CD4-positive, alpha-beta T cell treated with Interleukin-1 beta for 1 hour (primary cell): ENCODE measurements at places on chromosomes 3 and 15.

- DNase-seq = no peak
Measured at GRCh38 chr3:188152660-188153436, 1.1 kb upstream of the LPP start.

GRCh38 chr3:86578071-86578470, 412.9 kb downstream of the VGLL3 start:
- DNase-seq = no peak

DNA sequence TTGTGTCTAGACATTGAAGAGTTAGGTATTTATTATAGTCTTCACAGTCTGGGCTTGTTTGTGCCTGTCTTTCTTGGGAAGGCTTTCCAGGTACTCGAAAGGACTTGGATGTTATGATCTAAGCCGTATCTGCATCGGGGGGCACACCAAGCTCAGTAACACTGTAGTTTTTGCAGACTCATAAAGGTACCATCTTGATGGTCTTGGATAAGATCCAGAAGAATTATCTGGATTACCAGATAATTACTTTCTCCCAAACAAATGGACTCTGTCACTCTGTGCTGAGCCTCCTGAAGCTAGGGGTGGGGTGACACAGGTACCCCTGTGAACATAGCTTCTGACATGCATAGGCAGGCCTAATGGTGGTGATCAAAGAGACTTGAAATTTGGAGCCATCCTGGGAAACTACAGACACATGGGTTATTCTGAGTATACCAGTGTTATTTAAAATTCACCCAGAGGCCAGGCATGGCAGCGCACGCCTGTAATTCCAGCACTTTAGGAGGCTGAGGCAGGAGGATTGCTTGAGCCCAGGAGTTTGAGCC, 238.6 kb upstream of the TPM1 start:
- DNase-seq = no peak

DNA sequence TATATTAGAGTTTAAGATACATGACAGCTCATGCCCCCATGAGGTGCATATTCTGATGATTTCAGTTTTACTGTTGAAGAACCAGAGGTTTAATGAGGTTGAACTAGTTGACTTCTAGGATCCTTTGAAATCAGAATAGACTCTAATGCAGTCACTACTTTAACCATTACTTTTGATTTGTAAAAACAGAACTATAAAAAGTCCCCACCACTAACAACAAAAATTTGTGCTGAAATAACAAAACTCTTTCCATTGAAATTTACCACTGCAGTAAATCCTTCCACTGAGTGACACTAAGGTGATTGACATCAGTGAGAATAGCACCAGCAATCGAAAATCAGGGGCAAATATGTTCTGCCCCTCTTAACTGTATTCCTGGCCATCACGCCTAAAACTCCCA, 214.1 kb downstream of the SHQ1 start:
- no peak for DNase-seq

- DNase-seq = no peak
Measured at GRCh38 chr15:84869510-84869909, 15.0 kb upstream of the SLC28A1 start.

GRCh38 chr3:33132019-33132360, 18.2 kb downstream of the CRTAP start:
- DNase-seq = no peak

- DNase-seq = no peak
Measured at GRCh38 chr3:5297895-5298294, 110.4 kb downstream of the EDEM1 start.

GRCh38 chr3:70977712-70978111, 605.8 kb downstream of the FOXP1 start:
- no peak for DNase-seq

- DNase-seq = no peak
Measured at GRCh38 chr15:58139276-58139988, 1.3 kb downstream of the AQP9 start.

DNA sequence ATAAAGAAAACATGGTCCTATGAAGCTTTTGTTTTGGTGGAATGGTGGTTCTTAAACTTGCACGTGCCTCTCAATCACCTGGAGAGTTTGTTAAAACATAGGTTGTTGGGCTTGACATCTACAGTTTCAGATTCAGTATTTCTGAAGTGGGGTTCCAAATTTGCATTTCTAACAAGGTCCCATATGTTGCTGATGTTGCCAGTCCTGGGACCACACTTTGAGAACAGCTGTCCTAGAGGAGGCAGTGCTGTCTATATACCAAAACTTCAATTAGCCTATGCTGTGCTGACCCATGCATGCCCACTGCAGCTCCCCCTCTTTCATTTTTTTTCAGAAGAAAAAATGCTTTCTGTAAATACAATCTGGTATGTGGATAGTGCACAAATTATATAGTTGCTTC, 31.3 kb downstream of the ALCAM start:
- DNase-seq = no peak

GRCh38 chr3:141249041-141249440, 17.4 kb downstream of the PXYLP1 start:
- no peak for DNase-seq

DNA sequence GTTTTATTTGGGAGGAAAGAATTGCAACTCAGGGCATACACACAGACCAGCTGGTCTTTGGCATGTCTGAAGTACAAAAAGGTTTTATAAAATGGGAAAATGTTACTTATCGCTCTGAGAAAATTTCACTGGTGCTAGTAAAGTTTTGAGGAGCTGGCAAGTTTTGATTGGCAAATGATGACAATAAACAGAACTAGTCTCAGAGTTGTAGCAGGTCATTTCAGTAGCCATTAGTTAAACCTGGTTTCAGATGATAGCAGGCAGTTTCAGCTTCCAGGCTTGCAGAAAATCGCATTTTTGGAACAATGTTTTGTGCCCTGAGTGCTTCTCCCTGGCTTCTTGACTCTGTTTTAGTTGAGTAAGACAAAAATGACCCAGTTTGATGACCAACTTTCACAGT, 10.7 kb downstream of the B2M start:
- DNase-seq = no peak

GRCh38 chr15:31477301-31477700, 150.7 kb downstream of the KLF13 start:
- DNase-seq = no peak

DNA sequence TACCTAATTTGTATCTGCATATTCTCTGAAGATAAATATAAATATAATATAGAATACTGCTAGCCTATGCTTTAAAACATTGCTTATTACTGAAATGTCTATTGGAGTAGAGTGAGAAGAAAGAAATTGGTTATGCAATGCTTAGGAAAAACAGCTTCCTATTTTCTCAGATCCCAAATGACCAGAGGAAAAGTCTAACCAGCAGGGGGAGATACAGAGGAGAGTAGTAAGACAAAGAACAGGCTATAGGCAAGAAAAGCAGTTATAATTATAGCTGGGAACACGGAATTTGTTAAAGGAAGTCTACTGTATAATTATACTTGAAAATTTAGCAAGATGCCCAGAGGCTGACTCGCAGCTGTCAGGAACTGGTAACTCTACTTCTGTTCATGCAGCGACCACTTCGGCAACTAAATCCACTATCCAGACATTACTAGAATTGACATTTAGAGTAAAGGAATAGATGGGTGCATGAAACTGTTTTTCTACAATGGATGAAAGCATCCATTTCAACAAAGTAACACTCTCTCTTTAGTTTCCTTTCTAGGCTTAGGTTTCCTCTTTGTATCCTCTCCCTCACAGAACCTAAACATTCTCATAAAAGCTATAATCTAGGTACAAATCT, 97.2 kb downstream of the TBC1D5 start:
- DNase-seq = no peak

DNA sequence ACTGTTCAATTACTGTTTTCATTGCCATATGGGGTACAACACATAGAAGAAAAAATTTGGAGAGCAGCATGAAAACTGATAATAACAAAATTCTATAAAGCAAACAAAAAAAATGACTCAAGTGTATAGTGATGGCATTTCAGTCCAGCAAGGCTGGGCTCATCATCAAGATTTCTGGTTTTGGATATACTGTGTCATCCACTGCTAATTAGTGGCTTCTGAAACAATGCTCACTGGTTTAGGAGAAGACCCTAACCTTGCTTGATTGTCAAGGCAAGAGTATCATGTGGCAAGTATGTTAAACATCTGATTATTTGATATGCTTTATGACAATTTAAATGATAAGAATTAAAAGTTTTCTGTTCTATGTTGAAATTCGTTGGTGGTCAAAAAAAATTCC, 96.9 kb downstream of the RFX7 start:
- DNase-seq = no peak

DNA sequence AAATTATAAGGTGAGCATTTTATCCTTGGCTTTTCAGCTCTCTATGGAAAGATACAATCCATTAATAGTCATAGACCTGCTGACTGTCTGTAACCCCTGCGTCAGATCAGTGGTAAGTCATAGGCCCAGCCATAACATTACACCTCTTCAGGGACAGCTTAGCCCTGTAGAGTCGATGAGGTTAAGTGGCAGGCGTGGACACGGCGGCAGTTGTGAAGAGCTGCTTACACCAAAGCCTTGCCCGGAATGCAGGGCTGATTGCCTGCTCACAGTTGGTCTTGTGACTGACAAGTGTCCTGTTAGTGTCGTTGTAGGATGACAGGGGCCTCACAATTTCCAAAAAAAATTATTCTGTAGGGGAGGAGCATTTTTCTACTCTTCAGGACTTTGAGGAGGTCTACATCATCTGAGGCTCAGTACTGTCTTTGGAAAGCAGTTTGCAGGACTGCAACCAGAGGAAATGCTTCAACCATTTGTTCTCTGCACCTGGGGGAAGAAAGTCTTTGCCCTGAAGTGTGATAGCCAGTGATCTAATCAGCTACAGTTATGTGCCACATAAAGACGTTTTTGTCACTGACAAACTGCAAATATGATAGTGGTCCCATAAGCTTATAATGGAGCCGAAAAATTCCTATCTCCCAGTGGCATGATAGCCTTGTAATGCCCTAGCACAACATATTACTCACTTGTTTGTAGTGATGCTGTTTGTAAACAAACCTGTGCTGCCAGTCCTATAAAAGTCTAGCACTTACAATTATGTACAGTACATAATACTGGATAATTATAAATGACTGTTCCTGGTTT, 14.9 kb upstream of the SELENOT start:
- DNase-seq = no peak

DNA sequence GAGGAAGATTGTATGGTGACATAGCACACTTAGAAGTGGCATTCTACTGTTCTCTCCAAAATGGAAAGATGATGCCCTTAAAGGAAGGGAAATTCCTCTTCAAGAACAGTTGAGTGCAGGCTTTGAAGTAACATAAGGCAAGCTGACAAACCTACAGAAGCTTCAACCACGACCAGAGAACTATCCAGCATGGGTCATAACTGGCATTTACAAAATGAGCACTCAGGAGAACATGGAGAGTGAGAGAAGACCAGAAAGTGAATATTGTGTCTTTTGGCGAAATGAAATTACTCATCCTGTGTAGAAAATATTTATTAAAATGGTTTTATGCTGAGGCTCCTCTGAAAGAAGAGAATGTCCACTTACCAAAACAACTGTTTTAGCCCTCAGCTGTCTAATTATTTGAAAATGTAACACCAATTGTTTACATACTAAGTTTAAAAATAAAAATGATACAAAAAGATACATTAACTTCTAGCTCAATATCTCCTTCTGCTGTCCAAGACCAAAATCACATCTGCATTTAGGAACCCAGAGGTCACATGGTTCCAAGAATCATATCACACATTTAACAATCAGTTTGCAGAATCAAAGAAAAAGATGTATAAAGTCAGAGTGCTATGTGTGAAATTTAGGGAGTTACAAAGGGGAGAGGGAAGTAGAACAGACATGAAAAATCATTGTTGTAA, 216.9 kb downstream of the ATP8B4 start:
- no peak for DNase-seq

DNA sequence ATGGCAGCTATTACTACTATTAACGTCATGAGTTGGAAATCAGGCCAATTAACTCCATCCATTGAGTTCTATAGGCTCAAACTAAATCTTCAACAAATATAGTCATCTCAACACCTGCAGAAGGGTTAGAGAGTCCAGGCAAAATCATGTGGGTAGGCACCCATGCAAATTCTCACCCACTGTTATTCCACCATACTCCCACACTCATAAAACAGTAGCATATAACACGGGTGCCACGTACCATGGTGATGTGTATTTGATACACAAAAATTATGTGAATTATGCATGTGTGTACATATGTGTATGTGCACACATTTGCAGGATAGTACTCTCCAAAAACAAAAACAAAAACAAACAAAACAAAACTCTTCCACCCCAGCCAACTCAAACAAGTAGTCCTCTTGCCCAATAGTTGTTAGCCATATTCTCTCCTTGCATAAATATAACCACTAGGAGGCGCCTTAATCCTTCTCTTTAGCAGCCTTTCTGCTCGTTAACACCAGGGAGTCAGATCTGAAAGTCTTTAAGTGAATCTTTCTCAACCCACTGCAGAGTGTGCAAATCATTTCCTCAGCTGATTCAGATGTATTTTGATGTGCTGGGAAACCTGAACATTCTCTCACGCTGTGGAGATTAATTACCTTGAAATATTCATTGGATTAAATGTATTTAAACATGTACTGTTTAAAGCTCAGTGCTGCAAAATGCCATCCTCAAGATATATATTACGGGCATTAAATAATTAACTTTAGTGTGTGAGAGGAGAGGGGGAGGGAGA, 38.0 kb upstream of the COPB2 start:
- DNase-seq = peak; percentile 50

- no peak for DNase-seq
Measured at GRCh38 chr3:144470666-144471065, 499.0 kb downstream of the DIPK2A start.

GRCh38 chr3:88596451-88596850, 446.7 kb downstream of the C3orf38 start:
- no peak for DNase-seq

DNA sequence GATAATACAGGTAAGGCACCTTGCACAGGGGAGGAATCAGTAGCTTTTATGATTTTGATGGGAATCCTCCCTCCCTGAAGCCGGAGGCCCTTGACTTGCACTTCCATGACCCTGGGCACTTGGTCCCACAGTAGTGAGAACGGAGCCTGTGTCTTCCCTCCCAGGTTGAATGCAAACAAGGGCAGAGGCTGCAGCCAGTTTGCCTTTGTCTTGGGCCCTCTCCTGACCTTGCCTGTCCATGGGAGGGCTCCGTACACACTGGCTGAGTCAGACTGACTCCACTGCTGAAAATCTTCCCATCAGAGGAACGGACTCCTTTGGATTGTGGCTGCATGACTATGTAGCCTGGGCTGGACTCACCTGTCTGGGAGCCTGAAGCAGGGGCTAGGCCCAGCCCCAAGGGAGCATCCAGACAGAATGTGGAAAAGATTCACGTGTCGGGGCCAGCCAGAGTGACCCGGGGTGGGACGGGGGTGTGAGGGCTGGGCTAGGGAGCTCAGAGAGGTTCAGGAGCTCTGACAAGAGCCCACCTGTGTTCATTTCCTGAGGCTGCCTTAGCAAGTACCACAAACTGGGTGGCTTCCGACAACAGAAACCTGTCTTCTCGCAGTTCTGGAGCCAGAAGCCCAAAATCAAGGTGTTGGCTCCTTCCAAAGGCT, 9.5 kb downstream of the TBC1D21 start:
- no peak for DNase-seq

- no peak for DNase-seq
Measured at GRCh38 chr15:99545605-99546004, 20.2 kb upstream of the MEF2A start.

DNA sequence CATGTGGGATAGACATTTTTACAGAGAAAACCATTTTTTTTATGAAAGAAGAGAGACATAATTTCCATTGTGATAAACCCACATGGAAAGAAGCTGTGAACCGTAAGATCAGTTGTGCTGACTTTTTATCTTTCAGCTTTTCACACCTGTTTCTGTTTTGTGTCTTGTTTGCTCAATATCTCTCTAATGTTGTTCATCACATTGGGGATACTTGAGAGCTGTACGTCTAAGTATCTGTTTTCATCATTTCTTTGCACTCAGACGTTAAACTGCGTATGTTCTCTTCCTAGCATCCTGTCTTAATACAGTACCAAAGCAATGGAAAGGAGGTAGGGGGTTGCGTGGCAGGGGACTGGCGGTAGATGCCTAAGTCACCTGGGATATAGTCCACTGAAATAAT, 449.0 kb downstream of the NAALADL2 start:
- DNase-seq = no peak
